Kidney glomerular epithelial cell (primary cell): ENCODE measurements at places on chromosomes 2 and 18.

DNA sequence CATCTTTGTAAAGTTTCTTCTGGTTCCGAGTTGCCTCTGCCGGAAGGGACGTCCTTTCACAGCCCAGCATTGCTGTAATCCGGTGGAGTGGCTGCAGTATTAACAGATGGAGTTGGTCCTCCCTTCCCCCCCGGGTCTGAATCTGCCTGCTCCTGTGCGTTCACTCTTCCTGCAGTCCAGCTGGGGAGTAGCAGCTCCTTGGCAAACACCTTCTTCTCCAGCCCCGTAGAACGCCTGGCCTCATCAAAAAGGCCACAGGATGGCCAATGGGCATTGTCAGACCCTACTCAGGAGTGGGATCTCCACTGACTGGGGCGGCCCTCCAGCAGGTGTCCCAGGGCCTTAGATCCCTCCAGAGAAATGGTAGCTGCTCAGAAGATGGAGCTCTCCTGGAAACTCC lies 234.0 kb downstream of the FAM210A start:
- DNase-seq, result no peak

- DNase-seq, result no peak
Measured at GRCh38 chr2:171711351-171711750, 24.1 kb downstream of the DYNC1I2 start.

DNA sequence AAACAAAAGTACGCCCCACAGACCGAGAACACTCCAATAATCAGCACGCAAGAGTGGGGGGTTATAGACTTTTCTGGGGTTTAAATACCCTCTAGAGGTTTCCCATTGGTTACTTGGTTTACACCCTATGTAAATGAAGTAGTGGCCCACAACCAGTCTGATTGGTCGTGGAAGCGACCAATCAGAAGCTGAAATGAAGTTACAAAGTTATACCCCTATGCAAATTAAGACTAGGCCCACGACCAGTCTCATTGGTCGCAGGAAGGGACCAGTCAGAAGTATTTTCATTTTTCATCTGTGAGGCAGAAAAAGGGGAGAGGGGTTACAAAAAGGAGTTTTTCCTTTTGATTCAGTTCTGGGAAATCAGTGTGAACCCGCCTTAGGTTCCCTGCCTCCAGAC lies 55.3 kb upstream of the YWHAQ start:
- no peak for DNase-seq

DNA sequence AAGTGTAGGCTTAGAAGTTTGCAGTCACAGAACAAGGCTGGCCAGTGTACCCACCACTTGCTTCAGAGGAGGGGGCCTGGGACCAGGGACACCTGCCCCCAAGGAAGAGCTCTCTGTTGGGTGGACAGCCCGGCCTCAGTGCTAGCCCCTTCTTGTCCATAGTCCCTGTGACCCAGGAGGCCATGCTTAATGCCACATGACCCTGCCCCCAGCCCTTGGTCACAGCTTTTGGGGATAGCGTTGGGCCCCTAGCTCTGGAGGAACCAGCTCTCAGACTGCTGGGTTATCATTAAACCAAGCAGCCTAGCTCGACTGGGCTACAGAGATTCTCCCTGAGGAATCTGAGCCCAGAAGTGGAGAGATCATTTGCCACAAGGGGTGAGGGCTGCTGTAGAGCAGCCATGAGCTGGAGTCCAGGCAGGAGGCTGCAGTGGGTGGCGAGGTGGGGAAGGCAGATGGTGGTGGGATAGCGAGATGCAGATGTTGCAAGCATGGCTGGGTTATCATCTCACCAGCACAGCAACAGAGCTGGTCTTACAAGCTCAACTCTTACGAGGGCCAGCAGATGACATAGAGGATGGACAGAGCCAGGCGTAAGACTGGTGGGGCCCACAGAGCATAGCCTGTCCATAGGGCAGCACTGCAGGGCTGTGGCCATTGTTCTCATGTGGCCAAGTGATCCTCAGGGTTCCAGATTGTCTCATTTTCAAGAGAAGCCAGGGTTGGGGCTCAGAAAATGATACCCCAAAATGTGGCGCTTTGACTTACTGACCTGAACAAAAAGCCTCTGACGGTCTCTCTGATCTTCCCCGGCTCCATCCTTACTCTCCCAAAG lies 7.2 kb upstream of the TMEM37 start:
- DNase-seq, result no peak

DNA sequence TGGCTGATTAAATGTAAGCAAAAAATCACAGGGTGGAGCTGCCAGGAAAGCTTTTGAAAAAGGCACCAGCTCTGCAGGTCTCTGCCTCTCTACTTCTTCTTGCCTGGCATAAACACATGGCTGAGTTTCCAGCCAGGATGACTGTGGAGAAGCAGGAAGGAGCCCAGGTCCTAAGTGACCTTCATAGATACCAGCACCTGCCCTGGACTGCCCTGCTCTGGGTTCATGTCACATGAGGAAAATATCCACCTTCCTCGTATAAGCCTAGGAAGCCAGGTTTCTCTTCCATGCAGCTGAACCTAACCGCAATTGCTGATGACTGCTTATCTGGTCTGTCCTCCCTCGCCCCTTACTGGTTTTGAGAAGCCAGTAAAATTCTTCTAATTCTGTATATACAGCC lies 47.8 kb upstream of the CREB1 start:
- no peak for DNase-seq

GRCh38 chr18:5964996-5965395 lies 69.7 kb upstream of the TMEM200C start:
- DNase-seq, result no peak

GRCh38 chr2:153891051-153891450 lies 19.3 kb downstream of the GALNT13 start:
- no peak for DNase-seq

DNA sequence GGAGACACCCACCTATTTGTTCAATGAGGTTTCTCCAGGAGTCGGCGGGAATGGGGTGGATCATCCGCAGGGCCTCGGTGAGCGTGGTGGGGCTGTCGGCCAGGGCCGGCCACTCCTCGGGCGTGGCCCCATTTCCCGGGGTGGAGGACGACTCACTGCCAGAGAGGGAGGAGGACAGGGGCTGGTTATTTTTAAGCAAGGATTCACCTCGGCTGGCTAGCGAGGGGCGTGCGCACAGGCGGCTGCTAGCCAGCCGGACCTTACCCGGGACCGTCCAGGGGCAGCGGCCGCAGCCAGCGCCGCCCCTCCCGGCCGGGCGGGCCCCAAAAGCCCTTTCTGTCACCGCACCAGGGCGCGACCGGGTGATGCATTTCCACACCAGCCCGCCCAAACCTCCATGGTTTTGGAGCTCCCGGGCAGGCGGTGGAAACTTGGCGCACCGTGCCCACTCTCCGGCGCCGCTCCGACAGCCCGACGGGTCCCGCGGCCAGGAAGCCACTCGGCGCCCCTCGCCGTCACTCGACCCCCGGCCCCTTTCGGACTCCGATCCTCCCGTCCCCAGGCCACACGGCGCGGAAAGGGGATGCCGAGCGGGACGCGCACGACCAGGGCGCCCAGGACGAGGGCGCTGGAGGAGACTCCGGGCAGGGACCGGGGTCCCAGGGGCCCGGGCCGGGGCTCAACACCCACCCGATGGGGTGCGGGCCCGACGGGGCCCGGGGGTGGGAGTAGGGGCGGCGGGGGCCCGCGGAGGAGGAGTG lies 57.1 kb downstream of the SNORC start:
- DNase-seq, result no peak

- no peak for DNase-seq
Measured at GRCh38 chr18:6315517-6316331, 99.0 kb downstream of the L3MBTL4 start.

DNA sequence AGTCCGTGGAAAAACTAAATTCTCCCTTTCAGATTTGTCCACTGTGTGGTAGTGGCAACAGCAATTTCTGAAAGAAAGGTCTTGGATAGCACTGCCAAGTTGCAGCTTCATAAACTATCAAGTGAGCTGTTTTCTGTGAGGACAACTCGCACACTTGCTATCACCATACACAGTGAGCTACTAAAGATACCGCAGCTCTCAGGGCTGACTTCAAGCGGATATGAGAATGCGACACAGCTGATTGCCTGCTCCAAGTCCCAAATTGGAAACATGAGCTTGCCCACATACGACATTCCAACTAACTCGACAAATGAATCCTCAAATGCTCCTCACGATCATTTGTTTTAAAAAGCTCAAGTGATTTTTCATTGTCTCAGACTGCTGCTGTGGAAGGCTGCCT lies 46.2 kb downstream of the E2F6 start:
- no peak for DNase-seq

- peak; percentile 23 for DNase-seq
Measured at GRCh38 chr2:221570321-221570935, 1.7 kb downstream of the EPHA4 start.

GRCh38 chr2:204220896-204221295 lies 284.3 kb downstream of the ICOS start:
- no peak for DNase-seq

DNA sequence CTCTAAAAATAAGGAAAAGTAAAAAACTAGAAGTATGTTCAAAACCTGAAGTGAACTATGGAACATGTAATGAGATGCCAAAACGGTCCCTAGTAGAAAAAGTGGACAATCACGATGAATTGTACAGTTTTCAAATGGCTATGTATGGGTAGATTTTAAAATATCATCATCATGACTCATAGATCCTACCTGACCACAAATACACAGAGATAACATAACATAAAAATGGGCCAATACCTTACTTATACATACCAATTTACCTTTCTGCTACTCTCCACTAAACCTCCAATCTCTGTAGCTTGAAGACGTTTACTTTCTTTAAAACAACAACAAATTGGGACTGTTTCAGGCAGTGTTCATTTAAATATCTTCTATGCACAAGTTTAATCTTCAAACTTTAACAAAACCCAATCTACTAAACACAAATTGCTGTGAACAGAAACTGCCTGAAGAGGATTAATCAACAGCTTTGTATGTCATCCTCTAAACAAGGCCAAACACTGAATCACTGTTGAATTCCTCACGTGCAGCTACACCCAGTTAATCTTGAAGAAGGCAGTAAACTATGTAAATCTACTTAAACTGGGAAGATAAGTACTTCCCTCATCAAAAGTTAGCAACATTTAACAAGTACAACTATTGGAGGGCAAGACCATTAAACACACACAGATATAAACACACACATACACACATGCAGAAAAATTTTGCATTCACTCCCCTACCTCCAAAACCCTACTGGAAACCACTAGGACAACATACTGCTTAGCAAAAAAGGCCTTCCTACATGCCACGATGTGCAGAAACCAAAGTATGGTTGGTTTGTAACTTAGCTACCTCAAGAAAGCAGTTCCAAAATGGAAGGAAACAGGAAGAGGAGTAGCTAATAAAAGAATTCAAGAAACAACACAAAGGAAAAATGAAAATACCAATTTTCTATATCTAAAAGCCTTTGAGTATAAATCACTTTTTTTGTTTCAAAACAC lies 90.3 kb downstream of the RBMS1 start:
- peak; percentile 42 for DNase-seq

DNA sequence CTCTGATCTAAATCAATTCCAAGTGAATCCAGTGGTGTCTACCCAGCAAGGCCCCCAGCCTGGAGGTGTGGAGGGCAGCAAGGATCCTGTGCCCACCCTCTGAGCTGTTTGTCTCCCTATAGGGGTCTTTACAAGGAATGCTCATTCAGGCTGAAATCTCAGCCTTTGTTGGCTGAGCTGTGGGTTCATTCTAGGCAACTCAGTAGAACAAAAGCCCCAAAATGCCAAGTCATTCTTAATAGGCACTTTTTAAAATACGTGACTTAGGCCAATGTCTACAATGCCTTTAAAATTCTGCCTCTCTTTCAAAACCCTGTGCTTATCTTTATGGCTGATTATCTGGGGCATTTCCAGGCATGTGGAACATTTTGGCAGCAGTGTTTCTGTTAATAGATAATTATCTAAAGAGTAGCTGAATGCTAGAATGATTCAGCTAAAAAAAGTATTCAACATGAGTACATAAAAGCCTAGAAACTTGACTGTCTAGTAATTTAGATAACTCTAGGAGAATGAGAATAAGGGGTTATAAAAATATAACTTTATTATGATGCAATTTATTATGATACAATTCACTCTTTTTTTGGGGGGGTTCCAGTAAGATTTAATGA lies 7.4 kb downstream of the UGT1A6 start:
- peak; percentile 99 for DNase-seq

DNA sequence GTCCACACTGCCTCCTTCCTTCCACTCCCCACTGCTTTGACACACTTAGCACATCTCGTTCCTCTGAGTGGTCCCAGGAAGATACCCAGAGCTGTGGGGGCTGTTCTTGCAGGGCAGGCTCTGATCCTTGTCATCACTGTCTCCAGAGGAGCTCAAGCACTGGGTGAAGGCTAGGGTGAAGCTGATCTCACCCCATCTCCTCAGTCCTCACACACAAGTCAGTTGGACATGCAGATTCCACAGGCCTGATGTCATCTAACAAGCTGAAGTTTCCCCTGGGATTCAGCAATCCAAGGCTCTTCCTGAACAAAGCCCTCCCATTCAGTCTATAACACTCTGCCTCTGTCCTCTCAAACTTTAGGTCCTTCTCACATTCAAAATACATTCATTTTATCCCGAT lies 90.6 kb upstream of the RAB6C start:
- DNase-seq, result peak; percentile 14

DNA sequence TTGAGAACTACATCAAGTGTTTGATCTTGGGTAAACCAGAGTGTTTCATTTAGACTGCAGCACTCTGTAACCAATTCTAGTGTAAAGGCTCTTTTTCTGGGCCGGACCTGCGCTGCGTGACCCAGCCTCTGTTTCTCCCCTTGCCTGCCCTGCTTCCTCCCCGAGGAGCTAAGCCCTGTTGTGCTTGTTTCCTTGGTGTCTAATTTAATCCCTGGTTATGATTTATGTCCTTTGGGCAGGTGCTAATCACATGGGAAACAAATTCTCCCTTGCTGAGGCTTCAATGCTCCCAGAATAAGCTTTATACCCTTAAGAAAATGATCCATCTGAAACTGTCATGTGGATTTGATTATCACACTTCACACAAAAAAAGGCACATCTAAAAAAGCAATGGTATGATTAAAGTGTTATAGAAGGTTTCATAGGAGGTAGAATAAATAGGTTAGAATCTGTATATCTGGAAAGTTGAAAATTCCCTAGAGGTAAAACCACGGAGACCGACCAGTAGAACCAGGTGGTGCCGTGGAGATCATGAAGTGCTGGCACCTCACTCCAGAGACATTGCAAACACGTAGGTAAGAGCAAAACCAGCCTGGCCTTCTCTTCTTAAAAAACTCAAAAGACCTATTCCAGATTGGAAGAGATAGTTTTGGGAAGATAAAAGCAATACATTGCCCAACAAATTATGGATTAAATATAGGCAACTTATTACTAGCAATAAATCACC lies 31.0 kb upstream of the SLC9A2 start:
- no peak for DNase-seq
